ENCODE measurements at places on chromosomes 7 and 10.

DNA sequence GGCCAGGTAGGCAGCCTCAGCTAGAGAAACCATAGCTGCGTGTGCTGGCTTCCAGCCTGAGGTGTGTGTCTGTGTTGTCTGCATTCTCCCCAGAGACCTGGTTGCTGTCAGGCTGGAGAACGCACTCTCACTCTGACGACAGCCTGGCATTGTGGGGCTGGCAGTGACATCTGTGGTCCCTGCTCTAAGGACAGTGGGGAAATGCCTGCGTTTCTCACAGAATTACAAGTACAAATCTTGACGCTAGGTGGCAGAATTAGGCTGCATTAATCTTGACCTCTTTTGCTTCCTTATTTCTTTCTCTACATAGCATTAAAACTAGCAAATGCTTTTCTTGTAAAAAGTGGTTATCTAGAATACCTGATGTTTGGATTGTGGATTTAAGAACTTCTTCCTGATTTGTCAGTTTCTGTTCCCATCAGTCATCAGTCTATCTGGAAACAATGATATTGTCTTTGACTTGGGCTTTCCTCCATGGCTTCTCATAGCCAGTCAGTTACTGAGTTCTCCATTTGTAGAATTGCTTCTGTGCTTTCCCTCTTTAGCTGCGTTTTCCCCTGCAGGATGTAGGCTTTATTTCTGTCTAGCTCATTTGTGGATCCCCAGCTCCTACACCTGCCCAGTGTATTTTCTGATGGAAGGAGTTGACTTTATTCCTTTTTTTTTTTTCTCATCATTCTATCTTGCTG lies 86.0 kb downstream of the FANK1 start:
- peak; percentile 35 for DNase-seq

GRCh38 chr7:140517546-140518369 lies 38.5 kb upstream of the MKRN1 start:
- DNase-seq, result peak; percentile 92

- no peak for DNase-seq
Measured at GRCh38 chr10:14904316-14904732, 25.7 kb downstream of the SUV39H2 start.

DNA sequence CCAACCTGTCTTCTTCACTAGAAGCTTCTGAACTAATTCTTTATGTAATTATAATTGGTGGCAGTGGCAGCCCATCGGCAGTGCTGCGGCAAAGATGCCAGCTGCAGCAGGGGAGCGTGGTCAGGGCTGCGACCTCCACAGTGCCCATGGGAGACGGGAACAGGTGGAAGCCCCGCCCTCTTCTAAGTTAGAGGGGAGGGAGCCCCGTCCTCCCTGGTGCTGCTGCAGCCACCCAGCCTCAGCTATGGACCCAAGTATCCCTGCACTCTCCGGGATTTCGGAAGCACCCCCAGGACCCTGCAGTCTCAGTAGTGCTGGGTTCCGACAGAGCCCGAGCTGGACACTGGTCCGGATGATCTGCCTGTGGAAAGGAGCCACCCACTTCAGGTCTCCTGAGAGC lies 117.0 kb upstream of the MBL2 start:
- DNase-seq, result no peak

DNA sequence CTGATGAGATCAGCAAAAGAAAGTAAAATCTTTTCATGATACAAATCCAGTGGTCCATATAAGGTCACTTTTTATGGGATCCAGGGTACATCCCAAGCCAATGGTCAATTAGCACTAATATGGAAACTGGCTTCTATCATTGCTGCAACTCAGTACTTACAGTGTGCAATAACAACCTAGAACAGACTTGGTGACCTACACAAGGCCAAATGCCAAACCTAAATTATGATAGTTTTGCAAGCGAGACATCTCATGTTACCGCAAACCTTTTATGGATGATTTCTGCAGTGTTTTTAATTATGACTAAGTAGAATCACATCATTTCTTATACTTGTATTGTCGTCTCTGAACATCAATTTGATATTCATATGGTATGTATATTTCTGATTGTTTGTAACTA lies 583.5 kb upstream of the SEMA3D start:
- DNase-seq, result no peak

- no peak for DNase-seq
Measured at GRCh38 chr10:125037145-125037877, 95.4 kb downstream of the ZRANB1 start.

- peak; percentile 56 for DNase-seq
Measured at GRCh38 chr7:24573554-24574338, 494 bp downstream of the PALS2 start.

- no peak for DNase-seq
Measured at GRCh38 chr7:38300175-38300574, 26.7 kb upstream of the TARP start.

Data from frontal cortex (tissue), 4 donors.